ENCODE measurements at places on chromosomes 7 and 10.

DNA sequence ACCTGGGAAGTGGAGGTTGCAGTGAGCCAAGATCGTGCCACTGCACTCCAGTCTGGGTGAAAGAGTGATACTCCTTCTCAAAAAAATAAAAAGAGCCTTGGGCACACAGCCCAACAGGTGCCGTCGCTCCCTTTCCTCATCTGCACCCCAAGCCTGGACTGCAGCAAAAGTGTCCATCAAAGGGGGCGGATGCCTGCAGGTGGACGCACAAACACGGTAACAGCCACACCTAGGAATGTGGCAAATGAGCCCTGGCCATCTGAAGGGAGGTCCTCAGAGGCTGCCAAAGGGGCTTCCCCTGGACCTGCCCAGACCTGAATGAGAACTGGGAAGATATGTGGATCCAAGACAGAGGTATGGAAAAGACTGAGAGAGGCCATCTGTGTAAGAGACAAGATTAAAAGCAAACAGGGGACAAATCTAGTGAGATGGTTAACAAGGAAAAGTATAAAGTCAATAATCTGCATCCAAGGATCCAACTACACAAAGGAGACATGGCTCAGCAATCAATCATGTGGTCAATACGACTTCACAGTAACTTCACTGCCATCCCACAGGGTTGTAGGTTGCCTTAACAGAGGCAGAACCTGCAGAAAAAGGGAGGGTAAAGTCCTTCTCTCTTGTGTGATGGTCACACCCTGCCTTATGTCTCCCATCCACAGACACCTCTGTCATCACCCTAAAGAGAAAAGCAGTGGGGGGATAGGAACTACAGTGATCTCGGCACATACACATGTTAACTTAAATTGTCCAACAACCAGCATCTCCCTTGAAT is 25.4 kb downstream of the DRGX start:
- no peak for DNase-seq

- peak; percentile 26 for DNase-seq
Measured at GRCh38 chr10:23158370-23158769, 33.7 kb upstream of the PTF1A start.

GRCh38 chr10:16673443-16673842 is 143.8 kb downstream of the RSU1 start:
- DNase-seq = no peak

GRCh38 chr7:1747004-1747801 is 77.1 kb downstream of the ELFN1 start:
- no peak for DNase-seq

DNA sequence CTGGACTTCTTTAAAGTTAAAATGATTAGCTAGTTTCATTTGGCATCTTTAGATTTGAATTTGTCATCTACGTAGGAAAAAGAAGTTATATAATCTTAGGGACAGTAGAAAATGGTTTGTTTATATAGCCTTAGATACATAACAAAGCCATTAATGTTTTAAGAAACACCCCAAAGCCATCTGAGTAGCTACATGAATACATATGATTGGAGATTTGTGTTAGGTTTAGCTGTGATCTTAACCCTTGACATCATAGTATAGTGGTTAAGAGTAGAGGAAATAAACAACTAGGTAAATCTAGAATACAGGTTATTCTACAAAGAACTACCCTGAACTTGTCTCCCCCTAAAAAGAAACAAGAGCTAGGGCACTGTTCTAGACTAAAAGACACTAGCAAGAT is 18.1 kb downstream of the SAMD8 start:
- DNase-seq = no peak

- DNase-seq = no peak
Measured at GRCh38 chr10:78147202-78147601, 113.5 kb downstream of the RPS24 start.

GRCh38 chr7:137757146-137757925 is 89.4 kb downstream of the DGKI start:
- no peak for DNase-seq

DNA sequence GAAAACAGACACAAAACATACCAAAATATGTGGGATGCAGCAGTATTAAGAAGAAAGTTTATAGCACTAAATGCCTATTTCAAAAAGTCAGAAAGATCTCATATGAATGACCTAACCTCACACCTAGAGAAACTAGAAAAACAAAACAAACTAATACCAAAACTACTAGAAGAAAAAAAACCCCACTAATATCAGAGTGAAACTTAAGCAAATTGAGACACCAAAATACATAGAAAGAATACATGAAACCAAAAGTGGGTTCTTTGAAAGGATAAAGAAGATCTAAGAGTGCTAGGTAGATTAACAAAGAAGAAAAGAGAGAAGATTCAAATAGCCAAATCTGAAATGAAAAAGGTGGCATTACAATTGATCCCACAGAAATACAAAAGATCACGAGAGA is 494.1 kb downstream of the SH2D4B start:
- DNase-seq = no peak

GRCh38 chr10:22959292-22959691 is 31.4 kb downstream of the ARMC3 start:
- no peak for DNase-seq

DNA sequence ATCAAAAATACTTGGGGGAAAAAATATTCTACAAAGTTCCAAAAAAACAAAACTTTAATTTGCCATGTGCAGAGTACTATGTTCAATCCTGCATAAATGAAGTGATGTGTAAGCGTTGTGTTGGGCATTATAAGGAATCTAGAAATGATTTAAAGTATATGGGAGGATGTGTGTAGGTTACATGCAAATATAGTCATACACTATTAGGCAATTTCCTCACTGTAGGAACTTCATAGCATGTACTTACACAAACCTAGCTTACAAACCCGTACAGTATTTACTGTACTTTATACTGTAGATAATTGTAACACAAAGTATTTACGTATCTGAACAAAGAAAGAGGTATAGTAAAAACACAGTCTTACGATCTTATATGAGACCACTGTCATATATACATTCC is 72.3 kb downstream of the NRBF2 start:
- DNase-seq = no peak

GRCh38 chr10:34689053-34689452 is 126.0 kb downstream of the PARD3 start:
- DNase-seq = peak; percentile 39

DNA sequence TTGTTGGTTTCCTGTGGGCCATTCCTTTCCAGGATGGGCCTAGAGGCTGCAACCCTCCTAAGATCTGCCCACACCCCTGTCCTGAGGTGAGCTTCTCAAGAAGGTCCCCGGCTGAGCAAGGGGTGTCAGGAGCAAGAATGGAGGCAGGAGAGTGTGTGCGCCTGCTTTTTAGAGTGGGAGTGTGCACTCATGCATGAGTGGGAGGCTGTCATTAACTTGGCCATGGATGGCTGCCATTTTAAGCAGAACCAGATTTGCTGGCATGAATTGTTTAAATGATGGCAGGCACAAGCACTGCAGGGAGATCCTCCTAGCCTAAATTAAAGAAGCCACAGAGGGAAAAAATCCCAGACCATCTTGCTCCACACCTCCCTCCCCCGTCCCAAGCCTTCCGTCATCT is 2.9 kb upstream of the SGPL1 start:
- no peak for DNase-seq

DNA sequence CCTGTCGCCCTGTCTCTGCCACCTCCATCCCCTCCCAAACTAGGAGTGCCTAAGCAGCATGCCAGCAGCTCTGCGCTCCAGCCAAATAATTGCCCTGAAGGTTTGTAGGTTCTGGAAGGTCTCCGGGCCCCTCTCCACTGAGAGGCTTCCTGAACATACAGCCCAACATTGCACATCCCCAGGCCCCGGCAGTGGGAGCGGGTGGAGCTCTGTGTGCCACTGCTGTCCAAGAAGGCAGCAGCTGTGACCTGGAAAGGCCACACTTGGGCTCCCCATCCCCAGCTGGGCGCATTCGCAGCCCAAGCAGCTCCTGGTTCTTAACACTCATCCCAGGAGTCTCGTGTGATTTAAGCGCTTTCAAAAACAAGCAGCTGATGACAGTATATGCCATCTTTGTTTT is 95.7 kb downstream of the COL13A1 start:
- DNase-seq = no peak

GRCh38 chr10:62076891-62077290 is 175.4 kb downstream of the ARID5B start:
- DNase-seq = no peak

DNA sequence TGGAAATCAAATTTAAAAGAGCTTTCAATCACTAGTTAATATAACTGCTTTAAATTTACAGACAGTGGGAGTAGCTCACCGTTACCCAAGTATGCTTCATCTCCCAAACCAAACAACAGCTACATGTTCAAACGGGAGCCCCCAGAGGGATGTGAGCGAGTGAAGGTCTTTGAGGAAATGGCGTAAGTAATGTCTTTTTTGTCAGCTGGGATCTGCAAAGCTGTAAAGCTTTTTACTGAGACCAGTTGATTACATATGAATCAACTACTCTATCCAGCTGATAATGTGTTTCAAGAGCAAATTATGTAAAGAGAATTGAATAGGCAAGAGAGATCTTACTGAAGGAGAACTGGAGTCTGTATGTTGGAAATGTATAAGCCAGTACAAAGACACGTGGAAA is 116.2 kb downstream of the GLCCI1 start:
- no peak for DNase-seq

GRCh38 chr7:107914831-107915230 is 23.8 kb downstream of the DLD start:
- no peak for DNase-seq

- DNase-seq = no peak
Measured at GRCh38 chr10:100621360-100622205, 85.8 kb downstream of the HIF1AN start.
